ENCODE measurements at places on chromosomes 5 and 9.

- DNase-seq = no peak
Observed at GRCh38 chr9:136653323-136654079, 9.2 kb upstream of the EGFL7 start.

GRCh38 chr9:2132484-2133082 lies 117.4 kb downstream of the SMARCA2 start:
- peak; percentile 30 for DNase-seq

- DNase-seq = no peak
Observed at GRCh38 chr9:131868766-131869165, 128.9 kb upstream of the RAPGEF1 start.

DNA sequence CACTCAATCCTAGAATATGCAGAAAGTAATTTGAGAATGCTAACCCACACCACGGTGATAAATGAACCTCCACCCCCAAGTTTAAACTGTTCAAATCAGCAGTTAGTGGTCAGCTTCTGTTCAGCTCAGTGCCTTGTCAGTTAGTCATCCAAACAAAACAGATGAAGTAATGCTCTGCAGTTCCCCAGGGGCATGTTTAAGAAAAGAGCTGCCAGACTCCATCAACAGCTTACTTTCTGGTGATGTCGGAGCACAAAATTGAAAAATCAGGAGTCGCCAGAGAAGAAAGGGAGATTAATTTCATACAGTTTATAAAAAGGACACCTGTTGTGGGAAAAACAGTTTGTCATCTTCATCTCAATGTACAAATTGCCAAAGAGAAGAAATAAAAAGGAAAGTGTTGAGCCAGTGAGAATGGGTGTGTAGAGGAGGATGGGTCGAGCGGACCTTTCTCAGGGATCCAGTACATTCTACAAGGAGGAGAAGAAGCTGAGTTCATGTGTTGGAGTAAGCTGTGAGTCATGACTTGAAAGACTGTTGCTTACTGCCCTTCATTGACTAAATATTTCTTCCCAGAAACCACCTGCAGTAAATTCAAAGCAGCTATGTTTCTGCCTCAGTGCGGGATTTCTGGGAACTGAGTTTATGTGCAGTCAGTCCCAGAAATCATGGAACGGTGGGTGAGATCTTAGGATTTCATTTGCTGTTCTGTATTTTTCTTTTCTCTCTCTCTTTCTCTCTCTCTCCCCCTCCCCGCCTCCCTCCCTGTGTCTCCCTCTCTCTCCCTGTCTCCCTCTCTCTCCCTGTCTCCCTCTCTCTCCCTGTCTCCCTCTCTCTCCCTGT lies 13.7 kb downstream of the TRIO start:
- no peak for DNase-seq

GRCh38 chr5:180873615-180874520 lies 12.8 kb upstream of the ZFP62 start:
- DNase-seq = no peak

GRCh38 chr5:159552751-159553150 lies 222.5 kb upstream of the IL12B start:
- DNase-seq = no peak

GRCh38 chr5:50595199-50595598 lies 71.2 kb upstream of the PARP8 start:
- DNase-seq = no peak

DNA sequence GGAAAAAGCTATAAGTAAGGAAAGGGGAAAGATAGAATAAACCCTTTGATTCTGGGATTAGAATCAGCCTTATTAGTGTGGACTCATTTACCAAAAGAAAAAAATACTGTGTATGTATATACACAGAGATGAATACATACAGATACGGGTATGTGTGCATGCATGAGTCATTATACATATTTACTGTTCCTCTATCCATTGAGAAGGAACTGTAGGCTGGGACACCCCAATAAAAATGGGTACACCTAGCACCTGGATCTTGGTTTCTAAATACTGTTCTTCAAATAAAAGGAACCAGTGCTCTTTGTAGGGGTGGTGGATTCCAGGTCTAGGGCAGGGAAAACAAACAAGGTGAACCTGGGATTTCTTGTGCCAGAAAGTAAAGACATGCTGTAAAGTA lies 48.3 kb downstream of the WHRN start:
- no peak for DNase-seq

DNA sequence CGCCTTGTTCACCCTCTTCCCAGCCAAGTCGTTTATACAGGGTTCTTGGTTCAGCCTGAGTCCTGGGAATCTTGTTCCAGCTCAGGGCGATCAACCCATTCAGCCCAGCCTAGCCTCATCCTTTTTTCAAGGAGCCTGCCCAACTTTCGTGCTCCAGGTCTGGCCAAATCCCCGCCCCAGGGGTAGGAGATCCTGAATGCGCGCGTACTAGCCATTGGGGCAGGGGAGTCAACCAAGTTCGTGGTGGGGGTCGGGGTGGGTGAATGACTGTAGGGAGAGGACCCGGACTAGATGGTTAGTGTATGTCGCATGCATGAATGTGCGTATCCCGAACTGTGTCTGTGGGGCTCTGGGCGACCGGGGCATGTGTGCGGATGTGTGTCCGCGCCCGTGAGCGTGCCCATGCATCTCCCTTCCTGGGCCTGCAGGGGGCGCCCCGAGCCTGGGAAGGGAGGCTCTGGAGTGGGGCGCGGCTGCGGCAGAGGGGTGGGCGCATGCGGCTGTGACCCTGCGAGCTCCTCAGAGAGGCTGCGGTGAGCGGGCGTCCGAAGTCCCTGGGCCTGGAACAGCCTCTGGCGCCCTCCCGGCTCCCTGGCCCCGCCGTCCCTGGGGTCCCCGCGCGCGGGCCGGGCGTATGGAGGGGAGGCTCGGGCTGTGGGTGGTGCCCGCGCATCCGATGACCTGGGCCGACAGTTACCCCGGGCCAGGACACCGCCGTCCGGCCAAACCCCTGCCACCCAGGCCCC lies 8.7 kb downstream of the CCL21 start:
- peak; percentile 94 for DNase-seq

DNA sequence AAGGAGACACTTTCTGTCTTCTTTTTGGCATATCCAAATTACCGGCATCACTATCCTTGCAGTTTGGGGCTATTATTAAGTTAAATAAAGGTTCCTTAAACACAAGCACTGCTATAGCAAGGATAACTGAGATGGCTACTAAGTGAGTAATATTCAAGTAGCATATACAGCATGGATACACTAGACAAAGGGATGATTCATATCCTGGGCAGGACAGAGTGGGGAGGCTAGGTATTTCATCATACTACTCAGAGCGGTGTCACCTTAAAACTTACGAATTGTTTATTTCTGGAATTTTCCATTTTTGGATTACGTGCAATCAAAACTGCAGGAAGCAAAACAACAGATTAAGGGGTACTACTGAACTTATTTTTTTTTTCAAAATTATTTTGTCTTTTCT lies 54.1 kb downstream of the FER start:
- DNase-seq = no peak

- no peak for DNase-seq
Observed at GRCh38 chr5:158769079-158769478, 330.6 kb downstream of the EBF1 start.

DNA sequence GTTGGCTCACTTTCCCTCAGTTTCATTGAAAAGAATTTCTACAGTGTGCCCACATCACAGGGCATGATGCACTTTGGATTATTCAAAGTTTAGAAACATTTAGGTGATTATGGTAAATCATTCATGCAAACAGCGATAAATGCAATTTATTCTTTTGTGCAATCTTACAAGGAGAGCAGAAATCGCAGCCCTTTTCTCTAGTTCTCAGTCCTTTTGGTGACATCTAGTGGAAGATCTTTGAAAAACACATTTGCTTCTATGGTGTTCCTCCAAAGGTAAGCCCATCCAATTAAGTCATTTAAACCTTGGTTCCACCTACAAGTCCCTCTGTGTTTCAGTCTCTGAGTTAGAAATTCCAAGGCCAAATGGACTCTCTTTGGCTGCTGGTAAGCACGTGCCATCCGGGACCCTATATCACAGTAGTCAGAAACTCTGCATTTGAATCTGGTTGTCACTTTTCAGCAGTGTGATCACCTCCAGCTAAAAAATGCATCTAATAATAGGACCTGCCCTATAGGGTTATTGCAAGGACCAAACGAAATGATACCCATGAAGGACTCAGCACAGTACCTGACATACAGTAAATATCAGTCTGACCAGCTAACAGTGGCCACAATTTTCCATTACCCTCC lies 66.4 kb downstream of the MACROH2A1 start:
- peak; percentile 65 for DNase-seq

- DNase-seq = no peak
Observed at GRCh38 chr5:139124774-139125520, 73.2 kb downstream of the SIL1 start.

GRCh38 chr5:124064956-124065355 lies 553.0 kb downstream of the CSNK1G3 start:
- DNase-seq = no peak

DNA sequence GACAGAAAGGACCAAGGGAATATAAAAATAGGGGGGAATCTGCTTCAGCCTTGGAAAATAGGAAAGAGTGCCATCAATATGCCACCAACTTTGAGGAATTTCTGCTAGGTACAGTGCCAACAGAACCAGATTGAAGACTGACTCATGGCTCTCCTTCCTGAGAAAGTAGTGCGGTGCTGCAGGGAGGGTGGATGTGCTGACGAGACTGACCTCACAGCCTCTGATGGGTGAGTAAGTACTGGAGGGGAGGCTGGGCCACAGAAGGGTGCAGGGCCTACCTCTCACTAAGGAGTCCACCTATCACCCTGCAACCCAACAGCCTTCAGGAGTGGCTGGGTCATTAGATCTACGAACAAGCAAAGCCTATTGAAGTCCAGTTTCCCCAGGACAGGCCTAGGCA lies 187.6 kb downstream of the GABBR2 start:
- DNase-seq = no peak

DNA sequence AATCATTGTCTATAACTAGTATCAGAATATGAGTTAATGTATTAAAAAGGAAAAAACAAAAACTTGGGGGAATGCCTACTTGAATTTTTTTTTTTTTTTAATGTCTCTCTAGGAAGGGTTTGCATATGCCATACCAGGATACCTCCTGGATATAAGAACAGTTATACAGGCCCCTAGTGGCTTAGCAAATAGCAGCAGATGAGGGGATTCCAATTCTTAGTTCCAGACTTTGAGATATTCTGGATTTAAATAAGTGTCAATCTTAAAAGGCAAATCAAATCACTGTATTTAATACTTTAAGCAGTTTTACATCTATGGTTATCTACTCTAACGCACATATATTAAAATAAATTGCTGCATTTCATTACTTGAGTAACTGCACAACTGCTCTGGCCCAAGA lies 1055.5 kb upstream of the DMAC1 start:
- DNase-seq = peak; percentile 32

- DNase-seq = no peak
Observed at GRCh38 chr5:157594675-157595459, 19.3 kb upstream of the ADAM19 start.

DNA sequence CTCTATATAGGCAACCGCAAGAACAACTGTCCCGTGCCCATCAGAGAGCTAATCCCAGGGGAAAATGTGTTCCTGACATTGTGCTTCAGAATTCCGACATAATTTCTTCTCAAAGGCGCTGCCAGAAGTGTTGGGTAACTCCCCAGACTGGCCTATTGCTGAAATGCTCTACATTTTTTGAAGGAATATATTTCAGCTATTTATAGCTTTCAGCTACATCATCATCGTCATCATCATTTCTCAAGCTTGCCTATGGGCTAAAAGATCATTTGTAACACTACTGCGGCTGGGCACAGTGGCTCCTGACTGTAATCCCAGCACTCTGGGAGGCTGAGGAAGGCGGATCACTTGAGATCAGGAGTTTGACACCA lies 49.7 kb downstream of the MYO10 start:
- no peak for DNase-seq

- peak; percentile 52 for DNase-seq
Observed at GRCh38 chr9:38689678-38690077, 30.3 kb downstream of the FAM240B start.

DNA sequence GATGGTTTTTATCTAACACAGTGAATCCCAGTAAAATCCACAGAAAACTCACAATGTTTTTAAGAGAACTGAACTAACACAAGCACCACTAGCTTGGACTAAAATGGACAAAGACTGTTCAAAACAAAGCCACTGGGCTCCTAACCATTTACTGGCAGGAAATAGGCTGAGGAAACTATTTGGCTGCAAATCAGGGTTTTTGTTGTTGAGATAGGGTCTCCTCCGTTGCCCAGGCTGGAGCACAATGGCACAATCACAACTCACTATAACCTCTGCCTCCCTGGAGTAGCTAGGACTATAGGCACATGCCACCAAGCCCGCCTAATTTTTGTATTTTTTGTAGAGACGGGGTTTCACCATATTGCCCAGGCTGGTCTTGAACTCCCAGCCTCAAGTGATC lies 99.7 kb downstream of the THBS4 start:
- no peak for DNase-seq

DNA sequence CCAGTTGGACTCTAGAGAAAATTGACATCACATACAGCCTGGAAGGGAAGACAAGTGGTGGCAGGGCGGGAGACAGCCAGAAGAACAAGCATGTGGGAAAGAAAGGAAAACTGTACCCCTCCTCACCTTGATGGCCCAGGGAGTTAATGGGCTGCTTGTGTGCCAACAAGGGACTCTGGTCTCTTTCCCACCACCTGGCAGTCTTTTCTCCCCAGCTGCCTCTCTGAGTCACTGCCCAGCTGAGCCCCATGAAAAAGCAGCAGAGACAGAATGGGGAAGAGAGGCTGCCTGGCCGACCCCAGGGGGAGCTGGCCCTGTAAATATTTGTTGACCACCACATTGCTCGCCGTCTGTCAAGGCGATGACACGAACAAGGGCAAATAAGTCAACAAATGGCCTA lies 359.4 kb downstream of the ENC1 start:
- no peak for DNase-seq

DNA sequence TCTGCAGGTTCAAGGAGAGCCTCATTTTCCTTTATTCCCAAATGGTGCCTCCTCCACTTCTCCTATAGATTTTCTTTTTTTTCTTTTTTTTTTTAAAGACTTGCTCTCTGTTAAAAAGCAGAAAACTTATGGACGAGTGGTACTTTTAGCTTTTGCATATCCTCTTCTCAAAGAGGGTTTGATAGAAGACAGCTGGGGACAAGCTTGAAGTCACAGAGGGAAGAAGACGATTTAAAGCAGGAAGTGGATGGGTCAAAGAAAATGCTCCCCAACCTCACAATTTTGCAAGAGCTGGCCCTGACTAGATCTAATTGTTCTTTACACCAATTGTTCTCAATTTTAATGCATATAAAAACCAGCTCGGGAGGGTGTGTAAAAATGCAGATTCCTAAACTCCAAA lies 48.9 kb downstream of the APBA1 start:
- DNase-seq = no peak

GRCh38 chr9:88678431-88678830 lies 143.5 kb downstream of the NXNL2 start:
- no peak for DNase-seq

DNA sequence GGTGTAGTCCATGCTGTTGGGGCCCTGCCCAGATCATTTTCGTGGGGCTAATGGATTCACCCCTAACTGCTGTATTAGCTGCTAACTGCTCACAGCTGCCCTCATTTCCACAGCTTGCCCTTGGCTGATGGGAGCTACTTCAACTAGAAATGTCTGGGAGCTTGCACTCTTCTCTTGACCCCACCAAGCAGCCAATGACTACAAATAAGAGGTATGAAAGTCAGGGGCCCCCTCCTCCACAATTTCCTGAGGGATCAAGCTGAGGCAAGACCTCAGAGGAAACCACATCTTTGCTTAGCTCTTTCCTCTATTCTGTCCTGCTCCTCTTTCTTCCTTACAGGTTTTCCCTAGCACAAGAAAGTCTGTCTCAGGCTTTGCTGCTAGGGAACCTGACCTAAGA lies 397.5 kb downstream of the MLLT3 start:
- no peak for DNase-seq
